ENCODE measurements at places on chromosomes 1 and 21.

- peak; percentile 70 for DNase-seq
Measured at GRCh38 chr21:42025376-42026081, 15.4 kb upstream of the ZBTB21 start.

GRCh38 chr1:37070126-37070525 lies 35.8 kb upstream of the GRIK3 start:
- no peak for DNase-seq

- peak; percentile 62 for DNase-seq
Measured at GRCh38 chr1:206469933-206470691, at the start of gene IKBKE. Gene IKBKE, plus strand, starts transcription at chr1:206470476. Its CDS starts 2,752 bp downstream, at chr1:206473228.

DNA sequence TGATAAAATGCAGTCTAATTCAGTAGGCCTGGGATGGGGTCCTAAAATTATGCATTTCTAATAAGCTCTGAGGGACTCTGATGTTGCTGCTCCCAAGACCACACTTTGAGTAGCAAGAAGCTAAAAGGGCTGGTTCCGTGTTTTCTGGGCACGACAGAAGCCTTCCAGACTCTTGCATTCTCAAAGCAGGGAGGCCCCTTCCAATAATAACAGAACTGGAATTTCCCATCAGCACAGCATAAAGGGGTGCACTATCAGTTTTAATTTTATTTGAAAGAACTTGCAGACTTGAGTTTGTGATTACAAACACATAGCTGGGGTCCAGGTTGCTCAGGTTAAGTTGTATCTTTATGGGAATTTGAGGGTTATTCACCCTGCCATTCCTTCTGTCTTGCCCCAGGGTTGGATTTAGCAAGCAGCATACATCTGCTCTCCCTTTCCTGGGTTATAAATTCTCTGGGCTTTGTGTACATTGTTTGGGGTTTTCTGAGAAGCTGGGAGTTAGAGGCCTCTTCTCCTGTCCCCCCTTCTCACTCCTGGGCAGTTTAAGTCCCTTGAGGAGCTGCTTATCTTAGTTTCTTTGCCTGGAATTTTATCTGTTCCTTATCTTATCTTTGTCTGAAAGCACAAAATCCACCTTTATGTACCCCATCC lies 94.2 kb upstream of the SLC2A1 start:
- no peak for DNase-seq

GRCh38 chr21:32392299-32392879 lies 423 bp downstream of the URB1 start:
- DNase-seq: no peak

- DNase-seq: no peak
Measured at GRCh38 chr1:42163536-42164503, 725 bp downstream of the GUCA2A start.

DNA sequence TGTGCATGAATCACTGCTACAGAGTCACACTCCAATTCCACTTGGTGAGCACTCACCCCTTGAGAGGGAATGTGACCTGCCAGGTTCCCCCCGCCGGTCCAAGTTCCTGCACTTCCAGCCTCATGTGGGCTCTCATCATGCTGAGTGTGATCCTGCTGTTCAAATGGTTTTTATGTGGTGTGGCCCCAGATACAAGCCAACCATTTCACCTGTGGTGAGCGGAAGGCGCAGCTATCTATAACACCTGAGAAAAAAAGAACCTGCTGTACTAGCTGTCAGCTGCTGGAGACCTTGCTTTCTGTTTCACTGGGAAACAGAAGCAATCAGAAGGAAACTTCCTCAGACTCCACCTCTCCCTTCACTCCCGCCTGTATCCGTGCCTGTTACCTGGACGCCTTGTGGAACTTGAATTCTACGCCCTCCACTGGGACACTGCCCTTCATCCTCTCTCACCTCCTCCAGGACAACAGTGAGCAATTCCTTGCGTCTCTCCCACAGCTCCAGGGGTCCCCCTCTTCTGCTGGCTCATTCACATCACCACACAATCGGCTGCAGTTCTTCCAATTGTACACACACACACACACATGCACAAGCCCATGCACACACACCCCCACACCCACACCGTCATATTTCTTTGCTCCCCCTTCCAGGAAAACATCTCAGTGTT lies 64.4 kb upstream of the RPL11 start:
- no peak for DNase-seq

DNA sequence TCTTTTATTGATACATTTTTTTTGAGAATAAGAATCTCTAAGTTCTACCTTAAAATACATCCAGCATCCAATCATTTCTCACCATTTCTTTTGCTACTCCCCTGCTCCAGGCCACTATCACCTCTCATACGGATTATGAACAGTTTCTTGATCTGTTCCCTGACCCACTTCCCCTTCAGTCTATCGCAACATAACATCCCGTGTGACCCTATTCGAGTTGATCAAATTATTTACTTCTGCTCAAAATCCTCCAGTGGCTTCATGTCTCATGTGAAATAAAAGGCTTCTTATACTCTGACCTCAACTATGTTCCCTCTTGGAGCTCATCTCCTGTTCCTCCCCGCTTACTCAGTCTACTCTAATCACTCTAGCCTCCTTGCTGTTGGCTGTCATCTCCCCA lies 5.2 kb downstream of the ALG14 start:
- no peak for DNase-seq

GRCh38 chr1:246785494-246786111 lies 61.4 kb downstream of the SCCPDH start:
- DNase-seq: no peak

GRCh38 chr1:67335411-67335810 lies 27.7 kb downstream of the IL12RB2 start:
- no peak for DNase-seq

DNA sequence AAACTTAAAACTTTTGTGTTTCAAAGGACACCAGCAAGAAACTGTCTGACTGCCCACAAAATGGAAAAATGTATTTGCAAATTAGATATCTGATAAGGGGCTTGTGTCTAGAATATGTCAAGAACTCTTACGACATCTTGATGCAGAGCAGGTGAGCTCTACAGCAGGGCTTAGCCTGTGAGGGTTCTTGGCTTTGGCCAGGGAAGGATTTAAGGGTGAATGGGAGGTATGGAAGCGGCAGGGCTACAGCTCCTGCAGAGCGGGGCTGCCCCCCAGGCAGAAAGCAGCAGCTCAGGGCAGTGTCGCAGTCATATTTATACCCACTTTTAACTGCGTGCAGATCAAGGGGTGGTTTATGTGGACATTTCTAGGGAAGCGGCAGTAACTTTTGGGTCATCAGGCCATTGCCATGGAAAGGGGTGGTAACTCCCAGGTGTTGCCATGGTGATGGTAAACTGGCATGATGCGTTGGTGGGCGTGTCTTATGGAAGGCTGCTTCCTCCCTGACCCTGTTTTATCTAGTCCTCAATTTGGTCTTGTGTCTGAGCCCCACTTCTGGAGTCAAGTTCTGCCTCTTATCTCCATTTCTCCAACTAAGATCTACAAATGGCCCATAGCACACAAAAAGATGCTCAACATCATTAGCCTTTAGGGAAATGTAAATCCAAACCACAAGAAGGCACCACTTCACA lies 23.2 kb downstream of the MORN1 start:
- DNase-seq: no peak

GRCh38 chr1:99891997-99892396 lies 41.8 kb downstream of the AGL start:
- no peak for DNase-seq

- DNase-seq: peak; percentile 51
Measured at GRCh38 chr1:201171063-201172036, 17.1 kb upstream of the TMEM9 start.

DNA sequence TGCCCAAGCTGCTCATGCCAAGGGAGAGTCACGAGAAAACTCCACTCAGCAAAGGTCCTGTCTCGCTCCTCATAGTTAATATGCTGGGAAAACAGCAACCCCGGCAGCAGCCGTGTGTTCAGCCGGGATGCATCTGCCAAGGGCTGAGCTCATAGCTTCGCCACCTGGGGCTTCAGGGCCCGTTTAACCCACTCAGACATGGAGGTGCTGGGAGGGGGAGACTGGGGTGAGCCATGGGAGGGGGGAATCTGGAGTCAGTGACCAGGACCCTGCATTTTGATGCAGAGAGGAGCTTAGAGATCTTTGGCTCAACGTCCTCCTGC lies 283.4 kb downstream of the PTPRU start:
- no peak for DNase-seq

- no peak for DNase-seq
Measured at GRCh38 chr1:152735648-152736047, 22.2 kb upstream of the KPRP start.

GRCh38 chr1:6041432-6042062 lies 4.1 kb upstream of the KCNAB2 start:
- DNase-seq: peak; percentile 6

- DNase-seq: peak; percentile 81
Measured at GRCh38 chr1:10415211-10415930, 14.9 kb upstream of the CENPS start.

DNA sequence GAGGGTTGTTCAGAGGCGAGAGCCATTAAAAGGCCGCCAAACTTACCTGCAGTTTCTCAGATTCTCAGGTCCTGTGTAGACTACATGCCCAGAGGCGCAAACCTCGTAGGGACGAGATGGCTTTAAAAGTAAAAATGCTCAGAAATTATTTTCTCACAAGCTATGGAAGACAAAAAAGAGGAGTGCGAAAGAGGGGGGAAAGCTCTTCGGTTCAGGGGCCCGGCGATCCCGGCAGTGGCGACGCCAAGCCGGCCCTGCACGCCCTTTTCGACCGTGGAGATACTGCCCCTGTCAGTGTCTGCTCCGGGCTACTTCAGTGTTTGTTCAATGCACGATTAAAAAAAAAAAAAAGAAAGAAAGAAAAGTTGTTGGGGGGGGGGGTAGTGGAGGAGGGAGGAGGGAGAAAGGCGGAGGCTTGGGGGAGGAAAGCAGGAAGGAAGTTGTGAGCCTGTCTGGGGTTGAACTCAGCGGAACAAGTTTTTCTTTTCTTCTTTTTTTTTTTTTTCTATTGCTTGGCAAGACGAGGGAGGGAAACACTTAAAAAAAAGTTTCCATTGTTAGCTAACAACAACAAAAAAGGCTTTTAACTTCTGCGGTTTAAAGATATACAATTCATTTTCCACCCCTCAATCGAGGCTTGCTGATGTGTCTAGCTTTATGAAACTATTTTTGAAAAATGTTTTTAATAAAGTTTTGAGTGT lies at the start of gene ITPKB:
ITPKB (minus strand) TSS at position 288 of the 701 bp plus-strand sequence. CDS start 1,824 bp downstream, outside the sequence.
- peak; percentile 45 for DNase-seq

DNA sequence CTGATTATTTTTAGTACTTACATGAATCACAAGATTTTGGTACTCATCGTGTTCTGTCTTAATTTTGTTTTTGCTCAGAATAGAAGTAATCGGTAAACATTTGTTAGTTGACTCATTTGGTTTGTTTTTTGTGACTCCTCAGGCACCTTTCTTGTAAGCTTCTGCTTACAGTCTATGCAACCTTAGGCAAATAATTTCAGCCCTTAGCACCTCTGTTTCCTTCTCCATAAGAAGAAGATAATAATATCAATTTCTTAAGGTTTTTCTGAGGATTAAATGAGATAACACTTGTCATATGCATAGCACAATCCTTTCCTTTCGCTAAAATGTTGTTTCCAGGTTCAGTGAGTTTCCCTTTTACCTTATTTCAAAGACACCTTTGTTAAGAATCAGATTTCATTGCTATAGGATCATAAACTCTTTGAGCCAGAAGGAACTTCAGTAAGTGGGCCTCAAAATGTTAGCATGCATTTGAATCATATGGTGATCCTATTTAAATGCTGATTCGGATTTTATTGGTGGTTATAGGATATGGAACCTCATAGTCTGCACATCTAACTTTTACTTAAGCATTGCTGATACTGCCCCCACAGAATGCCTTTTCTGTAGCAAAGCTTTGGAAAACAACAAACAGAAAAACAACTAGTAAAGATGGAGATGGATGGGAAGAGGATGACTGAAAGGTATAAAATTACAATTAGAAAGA lies 272.7 kb upstream of the CACYBP start:
- DNase-seq: no peak

DNA sequence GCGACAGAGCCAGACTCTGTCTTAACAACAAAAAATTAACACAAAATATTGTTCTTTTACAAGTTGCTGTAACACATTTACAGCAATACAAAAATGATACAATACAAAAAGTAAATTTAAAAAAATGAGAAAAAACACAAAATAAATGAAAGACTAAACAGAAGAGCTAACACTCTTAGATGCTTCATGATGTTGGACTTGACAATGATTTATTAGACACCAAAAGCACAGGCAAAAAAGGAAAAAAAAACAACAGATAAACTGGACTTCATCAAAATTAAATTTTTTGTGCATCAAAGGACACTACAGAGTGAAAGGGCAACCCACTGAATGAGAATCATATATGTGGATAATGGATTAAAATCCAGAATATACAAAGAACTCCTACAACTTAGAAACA lies 16.4 kb downstream of the GATAD2B start:
- DNase-seq: no peak

- no peak for DNase-seq
Measured at GRCh38 chr1:243784506-243784905, 65.5 kb downstream of the AKT3 start.

- DNase-seq: no peak
Measured at GRCh38 chr1:83086986-83087512, 911.9 kb downstream of the TTLL7 start.

DNA sequence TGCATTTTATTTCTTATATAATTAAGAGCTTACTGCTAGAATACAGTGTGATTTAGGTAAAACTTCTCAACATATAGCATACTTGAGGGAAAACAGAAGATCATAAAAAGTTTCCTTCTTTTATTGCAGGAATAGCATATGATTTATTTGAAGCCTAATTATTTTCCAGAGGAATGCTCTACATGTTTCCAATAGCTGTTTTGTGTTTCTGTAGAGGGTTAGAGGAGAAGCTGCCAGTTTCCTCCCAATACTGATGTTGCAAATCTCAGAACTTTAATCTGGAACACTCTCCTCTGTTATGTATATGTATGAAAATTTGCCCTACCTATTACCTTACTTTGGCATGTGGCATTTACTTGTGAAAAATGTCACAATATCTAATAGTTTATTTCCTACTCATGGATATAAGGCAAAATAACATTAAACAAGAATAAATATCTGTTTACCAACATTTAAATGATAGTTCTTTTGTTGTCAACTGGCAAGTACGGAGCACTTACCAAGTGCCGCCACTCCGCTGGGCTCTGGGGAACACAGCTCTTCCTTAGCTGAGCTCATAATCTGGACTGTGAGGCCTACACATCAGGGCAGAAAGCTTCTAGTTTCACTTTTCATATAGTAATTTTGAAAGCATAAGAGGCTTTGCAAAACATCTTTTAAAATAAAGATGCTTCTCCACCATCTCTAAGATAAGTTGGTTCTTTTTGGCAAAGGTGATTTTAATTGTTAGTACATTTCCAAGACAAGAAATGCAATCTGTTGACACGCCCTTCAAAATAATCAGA lies 239.8 kb upstream of the C1orf105 start:
- peak; percentile 67 for DNase-seq

- no peak for DNase-seq
Measured at GRCh38 chr1:101977266-101977665, 19.5 kb downstream of the OLFM3 start.

DNA sequence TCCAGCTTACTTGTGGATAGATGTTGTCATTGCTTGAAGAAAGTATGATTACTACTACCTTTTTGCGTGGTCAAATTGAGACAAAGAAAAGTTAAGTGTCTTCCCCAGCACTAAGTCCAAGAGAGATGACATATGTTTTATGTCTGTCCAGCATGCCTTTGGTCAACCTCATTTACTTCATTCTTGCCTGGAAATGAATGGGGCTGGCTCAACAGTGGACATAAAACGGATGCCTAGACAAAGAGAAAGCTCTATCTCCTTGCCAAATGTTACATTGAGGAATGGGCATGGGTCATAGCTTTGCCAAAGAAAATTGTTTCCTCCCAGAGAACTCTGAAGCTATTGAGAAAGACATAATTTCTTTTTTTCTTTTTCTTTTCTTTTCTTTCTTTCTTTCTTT lies 82.4 kb upstream of the PLPPR4 start:
- DNase-seq: peak; percentile 49

- no peak for DNase-seq
Measured at GRCh38 chr1:21241771-21242581, 48.3 kb downstream of the ECE1 start.

- no peak for DNase-seq
Measured at GRCh38 chr1:193421487-193421886, 235.1 kb upstream of the B3GALT2 start.

Data from AG10803 (cell line).